ENCODE measurements at places on chromosomes 13 and 19. TPM values are rescaled to one million over a fixed set of nuclear protein-coding genes. Genes with fewer than 3 reads are reported as not detected.
A peak's percentile ranks its signal among the peaks of the same experiment; 100 is the strongest.

Gene ZNF175
- 2.9 TPM for total RNA-seq

DNA sequence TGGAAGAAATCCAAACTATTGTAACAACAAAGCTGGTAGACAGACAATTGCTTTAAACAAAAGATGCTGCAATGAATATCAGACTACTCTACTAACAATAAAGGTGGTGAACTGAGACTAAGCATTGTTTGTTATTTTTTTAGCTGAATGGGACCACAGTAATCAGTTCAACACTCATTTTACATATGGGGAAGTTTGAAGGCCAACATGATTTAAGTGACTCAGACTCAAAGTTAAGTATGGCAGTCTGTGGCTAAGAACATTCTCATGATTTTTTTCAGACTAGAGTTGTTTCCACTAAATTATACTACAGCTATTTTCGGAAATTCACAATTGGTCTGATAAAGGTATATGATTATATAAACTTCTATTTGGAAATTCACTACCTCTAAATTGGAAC is 10.4 kb downstream of the EXOSC8 start:
- peaks cover 93% of the 10 kb centered on the region for H3K36me3 ChIP-seq
- no peaks in the 10 kb centered on the region for H3K27me3 ChIP-seq
- peaks cover 7% of the 10 kb centered on the region for H3K4me1 ChIP-seq

Gene RTBDN
- not detected for total RNA-seq

- H3K36me3 ChIP-seq = no peaks in the 10 kb centered on the region
- no peaks in the 10 kb centered on the region for H3K27me3 ChIP-seq
- H3K4me1 ChIP-seq = peaks cover 7% of the 10 kb centered on the region
Measured at GRCh38 chr13:97220151-97220900, 1.8 kb upstream of the MBNL2 start.

DNA sequence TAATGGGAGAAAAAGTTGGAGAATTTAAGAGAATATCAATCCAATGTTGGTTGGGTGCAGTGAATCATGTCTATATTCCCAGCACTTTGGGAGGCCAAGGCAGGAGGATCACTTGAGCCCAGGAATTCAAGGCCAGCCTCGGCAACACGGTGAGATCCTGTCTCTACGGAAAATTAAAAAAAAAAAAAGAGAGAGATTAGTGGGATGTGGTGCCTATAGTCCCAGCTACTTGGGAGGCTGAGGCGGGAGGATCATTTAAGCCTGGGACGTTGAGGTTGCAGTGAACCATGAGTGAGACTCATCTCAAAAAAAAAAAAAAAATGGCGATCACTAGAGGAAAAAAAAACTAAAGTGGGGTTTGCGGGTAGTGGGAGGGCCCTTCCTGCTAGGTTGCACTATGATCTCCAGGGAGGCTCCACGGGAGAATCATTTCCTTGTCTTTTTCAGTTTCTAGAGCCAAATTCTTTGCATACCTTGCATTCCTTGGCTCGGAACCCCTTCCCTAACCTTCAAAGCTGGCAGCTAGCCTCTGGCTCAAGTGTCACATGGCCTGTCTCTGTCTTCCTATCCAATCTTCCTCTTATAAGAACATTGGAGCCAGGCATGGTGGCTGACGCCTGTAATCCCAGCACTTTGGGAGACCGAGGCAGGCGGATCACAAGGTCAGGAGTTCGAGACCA is 5.8 kb upstream of the ERCC2 start:
- DNase-seq = peak; percentile 88
- H3K4me1 ChIP-seq = peaks cover 27% of the 10 kb centered on the region
- no peaks in the 10 kb centered on the region for H3K36me3 ChIP-seq
- H3K4me3 ChIP-seq = no peak overlapping the region

DNA sequence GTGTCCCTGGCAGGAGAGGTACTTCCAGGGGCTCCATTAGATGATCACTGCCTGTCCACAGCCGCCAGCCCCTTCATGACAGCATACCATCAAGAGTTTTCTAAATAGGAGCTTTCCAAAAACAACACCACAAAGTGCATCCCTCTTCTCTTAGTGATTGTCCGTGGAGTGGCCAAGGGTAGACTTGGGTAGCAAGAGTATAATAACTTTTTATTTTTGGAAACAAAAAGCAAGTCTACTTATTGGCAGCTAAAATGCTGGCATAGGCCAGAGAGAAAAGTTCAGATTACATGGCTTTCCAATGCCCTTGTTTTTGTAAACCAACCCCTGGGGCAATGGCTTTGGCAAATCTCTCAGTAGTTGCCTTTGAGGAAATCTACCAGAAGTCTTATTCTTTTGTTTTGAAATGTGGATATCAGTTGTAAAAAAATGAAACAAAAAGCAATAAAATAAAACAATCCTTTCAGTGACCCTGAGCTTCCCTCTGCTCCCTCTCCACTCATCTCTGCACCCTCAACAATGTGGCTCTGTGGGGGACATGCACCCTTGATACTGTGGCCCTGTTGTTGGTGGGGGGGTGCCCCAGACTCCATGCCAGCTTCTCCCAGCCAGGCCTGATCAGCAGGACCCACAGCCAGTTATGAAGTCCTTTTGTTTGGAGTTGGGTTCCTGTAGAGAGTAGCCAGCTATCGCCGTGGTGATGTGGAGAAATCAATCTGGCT is 294.1 kb downstream of the DLEU7 start:
- H3K27me3 ChIP-seq = no peaks in the 10 kb centered on the region
- DNase-seq = no peak
- H3K27ac ChIP-seq = no peak overlapping the region
- H3K4me3 ChIP-seq = no peak overlapping the region
- peaks cover 4% of the 10 kb centered on the region for H3K4me1 ChIP-seq

- DNase-seq = no peak
- H3K4me1 ChIP-seq = no peaks in the 10 kb centered on the region
- no peaks in the 10 kb centered on the region for H3K27me3 ChIP-seq
- peaks cover 32% of the 10 kb centered on the region for H3K36me3 ChIP-seq
- H3K27ac ChIP-seq = no peak overlapping the region
- no peak overlapping the region for H3K4me3 ChIP-seq
Measured at GRCh38 chr13:95614641-95615245, 29.8 kb downstream of the DZIP1 start.

Gene ASPDH
- not detected for total RNA-seq

GRCh38 chr19:54279406-54279962 is 1.4 kb downstream of the LILRB2 start:
- no peaks in the 10 kb centered on the region for H3K36me3 ChIP-seq
- no peak overlapping the region for H3K27ac ChIP-seq
- no peak overlapping the region for H3K4me3 ChIP-seq
- no peaks in the 10 kb centered on the region for H3K4me1 ChIP-seq
- peaks cover under 1% of the 10 kb centered on the region for H3K27me3 ChIP-seq
- DNase-seq = no peak

Gene KLK8
- total RNA-seq = not detected

GRCh38 chr19:2478278-2478755 is 2.4 kb downstream of the GADD45B start:
- peak overlapping the region; percentile 93 for H3K27ac ChIP-seq
- H3K4me1 ChIP-seq = no peaks in the 10 kb centered on the region
- no peaks in the 10 kb centered on the region for H3K27me3 ChIP-seq
- DNase-seq = peak; percentile 87
- peaks cover 11% of the 10 kb centered on the region for H3K36me3 ChIP-seq

- H3K27ac ChIP-seq = peak overlapping the region; percentile 78
- H3K36me3 ChIP-seq = no peaks in the 10 kb centered on the region
- no peaks in the 10 kb centered on the region for H3K27me3 ChIP-seq
- DNase-seq = peak; percentile 39
- H3K4me1 ChIP-seq = peaks cover 59% of the 10 kb centered on the region
- peak overlapping the region; percentile 30 for H3K4me3 ChIP-seq
Measured at GRCh38 chr19:15317392-15318071, 14.8 kb downstream of the BRD4 start.

DNA sequence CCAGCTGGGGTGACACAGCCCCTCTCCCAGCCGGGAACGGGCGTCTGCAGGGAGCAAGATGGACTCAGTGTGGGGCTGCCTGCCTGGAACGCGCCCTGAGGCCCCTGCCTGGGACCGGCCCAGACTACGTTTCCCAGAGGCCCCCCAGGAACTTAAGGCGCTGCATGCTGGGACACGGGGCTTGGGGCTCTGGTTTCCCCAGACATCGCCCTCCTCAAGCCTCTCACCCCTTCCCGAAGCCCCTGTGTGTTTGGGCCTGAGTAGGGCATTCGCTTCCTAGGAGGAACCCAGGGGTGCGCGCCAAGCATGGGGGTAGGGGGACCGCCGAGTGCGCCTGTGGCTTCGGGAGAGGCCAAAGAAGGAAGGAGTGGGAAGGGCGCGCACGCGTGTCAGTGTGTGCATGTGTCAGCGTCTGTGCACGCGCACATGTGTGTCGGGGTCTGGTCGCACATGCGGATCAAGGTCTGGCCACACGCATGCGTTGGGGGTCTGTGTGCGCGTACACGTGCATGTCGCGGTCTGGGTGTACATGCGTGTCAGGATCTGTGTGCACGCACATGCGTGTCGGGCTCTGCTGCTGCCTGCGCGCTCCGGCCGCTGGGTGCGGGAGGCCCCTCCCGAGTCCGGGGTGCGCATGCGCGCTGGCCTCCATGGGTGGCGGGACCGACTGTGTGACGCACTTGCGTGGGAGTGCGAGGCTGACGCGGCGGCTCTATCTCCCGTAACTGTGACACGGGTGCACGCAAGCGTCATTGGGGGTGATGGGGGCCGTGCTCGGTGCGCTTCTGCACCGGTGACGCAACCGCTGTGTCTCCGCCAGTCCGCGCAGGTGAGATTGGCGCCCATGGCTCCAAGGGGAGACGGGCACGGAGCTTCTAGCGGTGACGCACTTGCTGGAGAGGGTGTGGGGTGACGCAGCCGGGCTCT is 16.2 kb downstream of the ZNF331 start:
- H3K27ac ChIP-seq = peak overlapping the region; percentile 82
- H3K4me3 ChIP-seq = peak overlapping the region; percentile 76
- H3K4me1 ChIP-seq = peaks cover 32% of the 10 kb centered on the region
- H3K27me3 ChIP-seq = no peaks in the 10 kb centered on the region
- H3K36me3 ChIP-seq = peaks cover under 1% of the 10 kb centered on the region

DNA sequence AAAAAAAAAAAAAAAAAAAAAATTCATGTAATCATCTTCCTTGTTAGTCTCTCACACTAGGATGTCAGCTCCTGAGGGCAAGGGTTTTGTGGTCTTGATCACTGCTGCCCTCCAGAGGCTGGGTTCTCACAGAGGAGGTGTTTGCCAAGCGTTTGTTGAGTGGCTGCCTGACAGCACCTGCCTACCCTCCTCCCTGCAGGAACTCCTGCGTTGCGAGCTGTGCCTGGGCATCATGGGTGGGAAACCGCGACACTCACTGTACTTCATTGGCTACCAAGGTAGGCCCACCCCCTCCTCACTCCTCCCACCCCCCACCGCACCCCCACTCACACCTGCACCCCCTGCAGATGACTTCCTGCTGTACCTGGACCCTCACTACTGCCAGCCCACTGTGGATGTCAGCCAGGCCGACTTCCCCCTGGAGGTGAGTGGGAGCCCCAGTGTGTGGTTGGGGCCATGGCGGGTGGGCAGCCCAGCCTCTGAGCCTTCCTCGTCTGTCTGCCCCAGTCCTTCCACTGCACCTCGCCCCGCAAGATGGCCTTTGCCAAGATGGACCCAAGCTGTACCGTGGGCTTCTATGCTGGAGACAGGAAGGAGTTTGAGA is 8.1 kb downstream of the ATG4D start:
- H3K4me3 ChIP-seq = no peak overlapping the region
- peak; percentile 55 for DNase-seq
- peaks cover 13% of the 10 kb centered on the region for H3K36me3 ChIP-seq
- no peaks in the 10 kb centered on the region for H3K4me1 ChIP-seq

Measured in GM23248 (cell line).